Breast epithelium (tissue), 4 donors: ENCODE measurements at places on chromosomes 5 and 9. TPM values are rescaled to one million over a fixed set of nuclear protein-coding genes. Genes with fewer than 3 reads are reported as not detected.

GRCh38 chr5:27652505-27652904 is 614.1 kb upstream of the CDH9 start:
- no peak for DNase-seq

- no peak for DNase-seq
Measured at GRCh38 chr9:131146186-131146585, 20.8 kb downstream of the NUP214 start.

DNA sequence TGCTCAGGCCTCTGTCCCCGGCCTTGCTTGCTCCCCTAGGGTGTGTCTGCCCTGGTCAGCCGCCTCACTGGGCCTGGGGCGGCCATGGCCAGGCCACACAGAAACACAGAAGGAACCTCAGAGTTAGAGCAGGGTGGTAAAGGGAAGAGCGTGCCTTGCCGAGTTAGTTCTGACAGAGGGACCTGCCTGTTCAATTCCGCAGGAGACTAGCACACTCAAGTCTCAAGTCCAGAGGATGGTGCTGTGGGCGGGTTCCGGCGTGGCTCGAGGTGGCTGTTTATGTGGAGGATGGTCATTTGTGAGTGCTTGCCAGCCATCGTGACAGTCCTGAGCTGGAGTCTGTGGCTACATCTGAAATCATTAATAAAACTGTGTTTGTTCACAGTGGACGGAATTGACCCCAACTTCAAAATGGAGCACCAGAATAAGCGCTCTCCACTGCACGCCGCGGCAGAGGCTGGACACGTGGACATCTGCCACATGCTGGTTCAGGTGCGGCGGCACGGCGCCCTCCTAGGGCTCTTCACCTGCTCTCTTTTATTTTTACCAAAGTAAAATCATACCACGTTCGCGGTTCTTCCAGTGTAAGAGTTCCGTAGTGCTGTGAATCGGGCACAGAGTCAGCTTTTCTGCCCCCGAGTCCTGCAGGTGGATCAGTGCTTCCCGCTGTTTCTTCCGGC is 95.5 kb upstream of the CACNA1B start:
- no peak for DNase-seq

Gene FSTL4
- total RNA-seq = 0.98 TPM

Gene GABRB2
- total RNA-seq = 2.5 TPM

Gene SLC25A2
- total RNA-seq = 0.98 TPM

GRCh38 chr5:174555726-174556125 is 168.7 kb upstream of the MSX2 start:
- DNase-seq = no peak

DNA sequence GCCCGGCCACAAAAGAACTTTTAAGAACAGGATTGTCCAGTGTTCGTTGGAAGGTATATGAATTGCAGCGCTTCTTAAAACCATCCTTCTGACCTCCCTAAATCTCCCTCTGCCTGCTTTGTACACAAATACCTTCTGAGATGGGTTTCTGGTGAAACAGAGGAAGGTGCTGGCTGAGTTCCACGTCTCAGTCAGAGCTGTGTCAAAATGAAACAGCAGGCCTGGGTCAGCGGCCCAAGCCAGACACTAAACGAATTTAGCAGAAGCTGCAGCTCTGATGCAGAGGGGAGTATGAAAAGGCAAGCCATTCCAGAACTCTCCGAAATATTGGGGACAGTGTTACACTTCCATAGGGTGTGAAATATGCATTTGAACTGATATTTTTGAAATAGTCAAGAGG is 37.8 kb upstream of the CRB2 start:
- DNase-seq = no peak

- no peak for DNase-seq
Measured at GRCh38 chr9:133950629-133951111, 41.5 kb downstream of the VAV2 start.

GRCh38 chr9:9033022-9033421 is 1233.4 kb upstream of the DMAC1 start:
- no peak for DNase-seq

DNA sequence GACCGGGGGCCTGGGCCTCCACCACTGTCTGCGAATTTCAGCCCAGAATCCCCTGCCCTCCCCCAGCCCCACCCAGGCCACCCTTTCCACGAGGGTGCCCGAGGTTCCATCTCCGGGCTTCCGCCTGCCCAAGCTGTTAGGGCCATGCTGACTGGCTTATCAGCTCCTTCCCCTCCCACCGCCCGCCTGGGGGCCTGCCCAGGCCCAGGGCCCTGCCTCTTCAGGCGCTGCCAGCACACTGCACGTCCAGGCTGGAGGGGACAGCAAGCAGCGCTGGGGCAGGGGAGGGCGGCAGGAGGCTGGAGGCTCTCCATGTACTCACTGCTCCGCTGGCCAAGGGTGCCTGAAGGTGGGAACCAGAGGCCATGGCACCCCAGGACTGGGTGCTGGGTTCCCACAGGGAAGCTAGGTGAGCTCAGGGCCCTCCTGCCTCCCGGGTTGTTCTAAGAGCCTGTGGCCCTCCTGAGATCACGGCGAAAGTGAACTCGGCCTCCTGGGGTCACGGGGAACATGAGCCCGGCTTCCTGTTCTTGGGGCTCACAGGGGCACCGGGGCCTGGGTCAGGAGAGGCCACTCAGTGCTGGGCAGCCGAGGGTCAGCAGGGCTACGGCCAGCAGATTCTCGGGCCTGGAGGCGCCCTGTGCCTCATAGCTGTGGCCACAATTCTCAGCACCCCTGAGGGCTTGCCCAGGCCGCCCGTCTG is 57.7 kb upstream of the EGFL7 start:
- no peak for DNase-seq

DNA sequence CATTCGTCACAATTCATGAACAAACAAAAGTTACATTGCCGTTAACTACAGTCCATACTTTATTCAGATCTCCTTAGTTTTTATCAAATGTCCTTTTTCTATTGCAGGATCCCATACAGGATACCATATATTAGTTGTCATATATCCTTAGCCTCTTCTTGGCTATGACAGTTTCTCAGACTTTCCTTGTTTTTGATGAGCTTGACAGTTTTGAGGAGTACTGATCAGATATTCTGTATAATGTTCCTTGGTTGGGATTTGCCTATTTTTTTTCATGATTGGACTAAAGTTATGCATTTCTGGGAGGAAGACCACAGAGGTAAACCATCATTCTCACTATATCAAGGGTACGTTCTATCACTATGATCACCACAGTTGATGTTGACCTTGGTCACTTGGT is 1627.4 kb upstream of the C9orf72 start:
- no peak for DNase-seq

- DNase-seq = no peak
Measured at GRCh38 chr9:137467161-137467581, 8.0 kb upstream of the NSMF start.

- DNase-seq = no peak
Measured at GRCh38 chr9:89695441-89695891, 90.7 kb downstream of the GADD45G start.

DNA sequence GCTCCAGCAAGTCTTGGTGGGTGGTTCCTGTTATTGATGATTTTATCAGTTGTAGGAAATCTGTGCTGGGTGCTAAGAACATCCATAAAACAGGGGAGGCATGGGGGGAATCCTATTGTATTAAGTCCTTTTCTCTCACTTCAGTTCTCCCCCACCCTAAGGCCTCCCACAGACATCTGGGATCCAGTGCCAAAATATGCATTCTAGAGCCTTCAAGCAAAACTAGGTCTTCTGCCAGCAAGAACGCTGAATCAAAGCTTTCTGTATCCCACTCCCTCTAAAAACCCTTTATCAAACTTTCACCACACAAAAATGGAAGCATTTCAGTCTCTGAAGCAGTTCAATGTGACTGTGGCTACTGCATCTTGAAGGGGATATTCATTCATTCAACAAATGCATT is 281.9 kb downstream of the GAS1 start:
- no peak for DNase-seq

GRCh38 chr5:111730659-111731382 is 26.2 kb downstream of the NREP start:
- no peak for DNase-seq

DNA sequence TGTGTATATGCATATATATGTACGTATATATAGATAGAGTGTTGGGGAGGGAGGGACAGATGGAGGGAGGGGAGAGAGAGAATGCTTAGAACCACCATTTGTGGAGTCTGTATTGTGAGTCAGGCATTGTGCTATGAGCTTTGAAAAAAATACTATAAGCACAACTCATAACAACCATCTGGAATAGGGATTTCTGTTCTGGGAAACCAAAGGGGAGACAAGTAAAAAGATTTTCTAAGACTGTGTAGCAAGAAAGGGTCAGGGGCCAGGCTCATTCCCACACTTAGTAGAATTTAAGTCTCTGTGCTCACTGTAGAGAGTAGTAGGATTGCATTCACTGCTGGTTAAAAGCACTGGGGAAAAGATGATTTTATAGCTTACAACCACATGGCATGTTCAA is 202.3 kb upstream of the SGCD start:
- DNase-seq = no peak

GRCh38 chr9:125672876-125673275 is 34.1 kb downstream of the MAPKAP1 start:
- no peak for DNase-seq

DNA sequence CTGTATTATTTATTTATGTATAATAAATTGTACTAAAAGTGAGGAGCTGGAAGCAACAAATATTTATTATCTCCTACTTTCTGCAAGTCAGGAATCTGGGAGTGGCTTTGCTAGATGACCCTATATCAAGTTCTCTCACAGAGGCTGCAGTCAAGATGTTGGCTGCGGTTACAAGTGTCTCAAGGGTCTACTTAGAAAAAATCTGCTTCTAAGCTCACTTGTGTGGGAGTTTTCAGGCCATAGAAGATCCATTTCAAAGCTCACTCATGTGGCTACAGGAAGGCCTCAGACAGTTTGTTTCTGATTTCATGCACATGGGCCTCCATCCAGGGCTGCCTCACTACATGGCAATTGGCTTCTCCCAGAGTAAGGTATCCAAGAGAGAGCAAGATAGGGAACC is 551.1 kb downstream of the CAAP1 start:
- DNase-seq = no peak

Gene MLLT3
- total RNA-seq = 8.8 TPM

DNA sequence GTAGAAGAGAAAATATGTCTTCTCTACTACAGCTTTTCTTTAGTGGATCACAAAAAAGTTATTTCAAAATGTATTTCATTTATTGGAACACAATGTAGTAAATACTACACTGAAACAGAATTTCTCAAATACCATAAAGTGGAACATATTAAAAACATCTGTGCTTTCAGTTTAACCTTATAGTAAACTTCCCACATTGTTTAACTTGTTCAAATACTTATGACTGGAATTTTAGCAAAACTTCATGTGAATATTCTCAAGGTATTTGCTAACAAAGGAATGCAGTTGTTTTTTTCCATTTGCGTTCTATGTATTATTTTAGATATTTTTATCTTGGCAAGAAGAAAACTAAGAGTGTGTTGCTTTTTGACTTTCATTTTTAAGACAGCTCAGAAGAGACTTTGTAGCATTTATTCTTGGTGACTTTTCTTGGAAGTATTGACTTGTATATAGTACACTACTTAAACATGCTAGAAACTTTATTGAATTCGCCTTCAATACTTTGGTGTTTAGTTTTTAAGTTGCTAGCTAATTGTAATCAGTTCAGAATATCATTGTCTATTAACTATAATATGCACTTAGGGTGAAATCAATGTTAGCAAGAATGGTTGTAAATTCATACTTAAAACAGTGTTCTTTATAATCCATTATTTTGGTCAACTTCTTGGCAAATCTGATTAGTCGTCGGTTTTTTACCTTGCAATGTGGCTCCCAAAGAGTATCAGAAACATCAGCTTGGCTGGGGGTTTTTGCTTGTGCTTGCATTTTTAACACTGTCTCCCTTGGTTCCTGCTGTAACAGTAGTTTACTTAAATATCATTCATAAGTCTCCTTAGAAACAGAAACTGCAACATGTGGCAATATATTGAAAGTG is 5.0 kb upstream of the RHOBTB3 start:
- no peak for DNase-seq

- DNase-seq = no peak
Measured at GRCh38 chr5:79227484-79228025, 8.4 kb upstream of the JMY start.

DNA sequence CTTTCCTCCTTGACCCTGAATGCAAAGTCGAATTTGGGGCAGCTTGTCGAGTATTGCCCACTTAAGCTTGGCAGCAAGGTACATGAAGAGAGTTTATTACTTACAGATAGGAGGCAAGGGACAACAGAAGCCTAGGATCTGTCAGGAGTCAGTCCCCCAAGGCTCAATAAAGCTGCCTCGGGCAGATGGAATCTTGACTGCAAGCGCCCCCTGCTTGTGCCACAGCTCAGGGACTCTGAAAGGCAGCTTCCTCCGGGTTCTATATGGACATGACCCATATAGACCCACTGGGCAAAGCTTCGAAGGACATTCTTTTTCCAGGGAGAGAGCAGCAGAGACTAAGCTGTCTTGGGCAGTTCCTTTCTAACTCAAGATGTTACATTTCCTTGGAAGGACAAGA is 971.5 kb downstream of the EFNA5 start:
- no peak for DNase-seq

GRCh38 chr5:11785771-11786352 is 118.4 kb downstream of the CTNND2 start:
- DNase-seq = no peak

DNA sequence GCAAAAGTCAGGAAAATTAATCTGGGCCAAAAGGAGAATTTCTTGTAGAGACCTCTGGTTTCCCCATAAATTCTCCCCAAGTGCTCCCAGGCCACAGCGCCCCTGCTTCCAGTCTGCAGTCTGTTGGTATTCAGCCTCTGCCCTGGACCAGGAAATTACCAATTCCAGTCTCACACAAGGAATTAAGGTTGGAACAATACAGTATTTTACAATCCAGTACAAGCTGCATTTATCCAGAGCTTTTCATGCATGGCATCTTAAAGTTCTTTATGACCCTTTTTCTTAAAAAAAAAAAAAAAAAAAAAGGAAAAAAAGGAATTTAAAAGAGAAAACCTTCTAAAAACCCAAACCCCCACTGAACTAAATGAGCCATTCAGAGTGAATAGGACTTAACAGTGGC is 139.6 kb upstream of the RANBP3L start:
- no peak for DNase-seq

DNA sequence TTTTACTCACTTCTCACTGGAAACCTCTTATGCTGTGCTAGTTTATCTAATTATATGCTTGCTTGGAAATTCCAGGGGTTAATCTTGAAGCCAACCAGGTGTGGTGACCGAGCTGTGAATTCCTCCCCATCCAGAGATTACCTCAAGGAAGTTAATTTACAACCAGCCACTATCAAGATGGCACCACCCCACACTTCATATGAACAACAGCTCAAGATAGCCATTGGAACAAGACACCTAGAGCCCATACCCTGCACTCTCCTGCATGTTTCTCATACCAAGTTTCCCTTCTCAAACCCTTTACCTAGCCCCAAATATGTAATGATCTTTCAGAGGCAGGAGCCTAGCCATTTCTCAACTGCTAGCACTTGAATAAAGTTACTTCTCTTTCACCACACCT is 2156.9 kb upstream of the C9orf72 start:
- no peak for DNase-seq

DNA sequence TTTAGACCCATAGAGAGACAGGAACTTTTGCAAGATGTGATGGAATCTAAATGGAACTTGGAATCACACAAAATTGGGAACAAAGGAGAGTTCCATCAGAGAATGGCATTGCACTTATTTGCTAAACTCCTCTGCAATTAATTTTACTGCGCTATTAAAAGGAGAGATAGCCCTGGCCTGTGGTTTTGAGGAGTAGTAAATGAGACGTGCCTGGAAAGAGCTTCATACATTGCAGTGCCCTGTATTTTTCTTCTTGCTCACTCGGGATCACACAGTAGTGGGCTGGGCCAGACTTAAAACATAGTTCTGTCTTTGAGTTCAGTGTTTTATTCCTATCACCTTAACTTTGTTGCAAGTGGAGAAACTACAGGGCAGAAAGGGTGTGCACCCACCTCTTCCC is 94.4 kb upstream of the SLC27A6 start:
- DNase-seq = no peak
